CD4-positive, alpha-beta T cell treated with Interleukin-10 for 1 hour (primary cell): ENCODE measurements at places on chromosomes 6 and 20.

- DNase-seq = no peak
These were observed 16.8 kb downstream of the TMEM244 start for GRCh38 chr6:129844118-129844891.

DNA sequence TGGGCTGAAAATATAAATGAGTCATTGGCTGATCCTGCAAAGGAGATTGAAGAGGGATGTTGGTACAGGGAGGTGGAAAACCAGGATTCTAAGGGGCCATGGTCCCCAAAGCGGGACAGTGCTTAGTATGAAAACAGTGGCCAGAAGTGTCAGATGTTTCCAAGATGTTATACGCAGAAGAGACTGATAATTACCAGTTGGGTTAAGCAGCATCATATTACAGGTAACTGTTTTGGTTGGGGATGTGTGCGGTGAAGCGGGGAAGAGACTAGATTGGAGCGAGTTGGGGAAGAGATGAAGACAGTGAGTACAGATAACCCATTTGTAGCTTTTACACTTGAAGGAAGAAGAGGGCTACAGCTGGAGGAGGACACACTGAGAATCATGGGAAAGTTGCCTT lies 80.8 kb downstream of the PLEKHG1 start:
- no peak for DNase-seq

DNA sequence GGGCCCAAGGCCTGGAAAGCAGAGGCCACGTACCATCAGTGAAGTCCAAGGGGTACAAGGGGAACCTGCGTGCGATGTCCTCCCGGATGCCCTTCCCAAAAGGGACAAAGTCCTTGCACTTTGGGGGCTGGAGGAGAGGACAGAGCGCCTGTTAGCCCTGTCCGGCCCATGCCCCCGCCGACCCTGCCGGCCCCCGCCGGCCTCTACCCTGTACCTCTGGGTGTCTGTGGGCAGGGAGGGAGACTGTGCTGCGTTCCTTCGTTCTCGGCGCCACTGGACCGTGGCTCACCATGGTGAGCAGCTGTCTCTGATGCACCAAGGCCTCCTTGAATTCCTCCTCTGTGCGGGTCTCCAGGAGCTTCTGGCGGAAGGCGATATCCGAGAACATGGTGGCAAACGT lies 7.9 kb downstream of the SLC4A11 start:
- no peak for DNase-seq

DNA sequence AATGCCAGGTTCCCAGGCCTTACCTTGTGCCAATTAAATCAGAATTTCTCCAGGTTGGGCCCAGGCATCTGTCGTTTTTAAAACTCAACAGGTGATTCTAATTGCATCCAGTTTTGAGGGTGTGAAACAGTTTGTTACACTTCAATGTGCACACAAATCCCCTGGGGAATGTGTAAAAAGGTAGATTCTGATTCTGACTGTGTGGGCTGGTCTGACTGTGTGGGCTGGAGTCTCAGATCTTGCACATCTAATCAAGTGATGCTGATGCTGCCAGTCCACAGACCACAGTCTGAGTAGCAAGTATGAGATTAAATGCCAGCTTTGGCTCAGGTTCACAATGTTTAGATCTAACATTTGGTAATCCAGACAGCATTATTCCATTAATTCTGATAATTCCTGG lies 12.5 kb upstream of the ETV7 start:
- DNase-seq = no peak

GRCh38 chr6:41187924-41188886 lies 12.7 kb downstream of the TREML2 start:
- no peak for DNase-seq

GRCh38 chr6:163083141-163083540 lies 331.4 kb upstream of the QKI start:
- DNase-seq = no peak

DNA sequence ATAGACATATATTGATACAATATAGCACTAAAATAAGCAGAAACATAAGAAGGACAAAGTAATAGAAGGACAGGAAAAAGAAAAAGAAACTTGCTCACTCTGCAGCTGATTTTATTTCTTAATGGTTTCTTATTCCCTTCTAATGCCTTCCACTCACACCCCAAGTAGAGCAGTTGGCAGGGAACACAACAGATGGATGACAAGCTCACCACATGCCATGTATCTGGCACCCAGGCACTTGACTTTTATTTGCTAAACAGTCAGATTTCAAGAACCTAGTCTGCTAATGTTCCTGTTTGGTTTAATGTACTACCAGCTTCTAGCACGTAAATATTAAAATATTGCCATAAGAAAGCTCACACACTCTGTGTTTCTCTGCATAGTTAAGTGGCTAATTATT lies 87.1 kb downstream of the COL19A1 start:
- DNase-seq = no peak

DNA sequence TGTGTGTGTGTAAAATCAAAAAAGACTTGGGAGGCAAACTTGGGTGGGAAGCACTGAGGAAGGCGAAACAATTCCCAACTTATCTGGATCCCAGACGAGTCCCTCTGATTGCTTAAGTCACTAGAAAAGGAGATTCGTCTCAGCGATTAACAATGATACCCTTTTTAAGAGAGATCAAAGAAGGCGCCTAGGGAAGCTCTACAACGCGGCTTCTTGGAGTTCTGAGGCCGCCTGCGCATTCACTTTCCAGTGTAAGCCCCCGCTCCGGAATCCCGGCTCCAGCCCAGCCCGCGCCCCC lies 8.7 kb upstream of the TBX18 start:
- no peak for DNase-seq

DNA sequence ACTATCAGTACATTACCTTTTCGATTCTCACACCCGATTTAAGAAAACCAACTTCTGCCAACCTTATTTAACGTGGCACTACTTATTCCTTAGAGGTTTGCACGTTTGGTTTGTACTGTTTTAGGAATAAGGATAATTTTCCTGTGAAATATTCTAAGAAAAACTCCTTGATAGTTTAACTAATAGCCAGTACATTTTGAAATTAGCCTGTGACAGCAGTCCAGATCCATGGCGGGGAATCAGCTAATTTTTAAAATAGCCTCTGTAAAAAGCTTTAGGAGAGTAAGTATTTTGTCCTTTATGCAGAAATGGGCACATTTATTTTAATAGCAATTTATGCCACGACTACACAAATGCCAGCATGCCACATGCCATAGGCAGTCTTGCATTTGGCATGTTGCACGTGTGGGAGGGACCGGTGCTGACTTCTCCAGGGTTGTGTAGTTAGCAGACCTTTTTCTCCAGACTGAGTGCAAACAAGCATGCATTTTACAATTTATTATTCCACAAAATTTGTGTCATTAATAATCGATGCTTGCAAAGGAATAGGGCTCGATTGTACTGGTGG lies 6.2 kb downstream of the FOXC1 start:
- DNase-seq = no peak

GRCh38 chr6:96899019-96899418 lies 1.3 kb upstream of the NDUFAF4 start:
- no peak for DNase-seq

DNA sequence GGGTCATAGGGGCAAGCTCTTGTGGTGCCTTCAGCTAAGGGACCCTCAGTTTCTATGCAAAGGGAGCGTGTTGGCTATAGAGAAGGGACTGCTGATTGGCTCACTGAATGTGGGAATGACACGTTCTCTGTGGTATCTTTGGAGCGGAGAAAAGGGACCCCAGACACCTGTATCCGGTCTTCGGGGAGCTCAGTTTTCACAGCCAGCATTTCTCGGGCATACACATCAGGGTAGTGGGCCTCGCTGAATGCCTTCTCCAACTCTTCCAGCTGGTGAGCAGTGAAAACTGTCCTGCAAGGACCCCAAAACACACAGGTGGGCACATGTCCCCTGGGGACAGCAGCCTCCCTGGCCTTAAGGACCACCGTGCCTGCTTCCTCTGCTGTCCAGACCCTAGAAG lies 3.3 kb downstream of the VSX1 start:
- no peak for DNase-seq

DNA sequence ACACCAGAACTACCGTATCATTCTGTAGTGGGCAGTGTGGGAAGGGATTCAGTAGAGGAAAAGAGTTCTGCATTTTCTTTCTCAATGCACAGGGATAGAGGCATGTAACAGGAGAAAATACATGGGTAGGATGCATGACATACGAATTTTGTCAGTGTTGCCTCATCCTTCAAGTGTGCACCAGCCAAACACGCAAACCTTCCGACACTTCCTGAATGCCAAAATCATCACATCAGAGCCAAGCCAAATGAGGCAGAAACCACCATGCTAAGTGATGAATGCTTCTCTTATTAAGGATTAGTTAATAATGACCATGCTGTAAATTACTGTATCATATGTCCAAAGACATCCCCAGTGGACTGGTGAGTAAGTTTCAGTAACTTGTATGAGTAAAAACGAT lies 27.3 kb downstream of the RAMACL start:
- no peak for DNase-seq

GRCh38 chr6:132310921-132311320 lies 90.4 kb downstream of the MOXD1 start:
- DNase-seq = no peak

DNA sequence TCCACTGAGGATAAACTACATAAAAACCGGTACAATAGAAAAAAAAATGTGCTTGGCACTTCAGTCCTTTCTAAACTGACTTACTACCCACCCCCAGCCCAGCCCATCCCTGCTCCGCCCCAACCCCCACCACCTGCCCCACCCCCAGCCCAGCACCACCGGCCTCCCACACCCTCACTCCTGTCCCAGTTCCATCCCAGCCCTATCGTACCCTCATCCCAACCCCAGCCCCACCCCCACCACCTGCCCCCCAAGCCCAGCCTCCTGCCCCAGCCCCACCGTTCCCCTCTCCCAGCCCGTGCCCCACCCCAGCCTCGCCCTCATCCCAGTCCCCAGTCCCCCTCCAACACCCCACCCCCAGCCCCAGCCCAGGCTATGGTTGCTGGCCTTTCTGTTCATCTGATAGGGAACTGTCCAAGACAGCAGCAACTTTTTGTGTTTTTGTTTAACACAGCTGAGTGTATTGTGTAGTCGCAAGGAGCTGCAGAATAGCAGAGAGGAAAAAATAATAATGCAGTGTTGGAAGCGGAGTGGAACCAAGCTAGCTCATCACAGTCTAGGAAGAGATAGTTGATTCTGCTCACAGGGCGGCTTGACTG lies 61.9 kb downstream of the SASH1 start:
- no peak for DNase-seq

DNA sequence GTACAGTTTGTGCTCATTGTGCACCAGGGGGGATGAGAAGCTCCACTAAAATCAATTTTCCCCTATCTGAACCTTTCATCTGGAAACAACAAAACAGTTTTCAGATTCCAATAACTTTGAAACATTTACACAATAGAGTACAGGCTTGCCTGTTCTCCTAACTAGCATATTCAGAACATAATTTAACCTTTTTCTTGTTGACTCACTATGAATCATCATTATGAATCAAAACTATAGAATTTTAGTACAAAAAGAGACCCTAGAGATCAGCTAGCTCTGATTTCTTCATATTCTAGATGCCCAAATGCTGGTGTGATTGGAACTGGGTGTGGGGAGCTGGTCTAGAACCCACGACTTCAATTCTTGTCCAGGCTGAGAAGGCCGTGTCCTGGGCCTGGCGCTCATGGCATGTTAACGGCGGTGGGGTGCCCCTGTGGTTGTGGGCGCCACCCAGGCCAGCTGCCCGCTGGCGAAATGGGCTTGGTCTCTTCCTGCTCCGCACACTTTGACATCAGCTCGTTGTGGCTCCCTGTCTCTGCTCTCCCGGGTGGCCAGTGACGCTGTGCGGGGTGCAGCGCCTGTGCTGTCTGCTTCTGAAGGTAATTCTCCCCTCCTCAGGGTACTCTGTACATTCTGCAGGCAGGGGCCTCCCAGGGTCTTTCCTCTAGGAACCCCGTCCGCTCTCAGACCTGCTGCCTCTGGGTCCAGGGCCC lies 29.9 kb upstream of the AGPAT4 start:
- no peak for DNase-seq

DNA sequence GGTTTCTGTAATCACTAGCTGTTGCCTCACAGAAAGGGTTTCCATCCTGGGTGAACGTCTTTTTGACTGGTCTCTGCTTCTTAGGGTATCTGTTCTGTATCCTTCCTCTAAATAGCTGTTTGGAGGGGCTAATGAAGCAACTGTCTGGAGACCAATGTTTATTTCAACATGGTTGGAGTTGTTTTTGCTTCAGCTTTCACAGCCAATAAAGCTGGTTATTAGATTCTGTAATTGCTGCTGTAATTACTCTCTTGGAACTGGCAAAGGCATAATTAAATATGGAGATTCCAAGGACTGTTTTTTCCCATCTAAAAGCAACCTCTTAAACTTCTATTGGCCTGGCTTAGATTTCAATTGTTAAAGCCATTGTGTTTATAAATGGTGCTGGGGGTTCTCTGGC lies 31.9 kb downstream of the CHMP4B start:
- DNase-seq = no peak

GRCh38 chr6:106163966-106164877 lies 78.1 kb downstream of the PRDM1 start:
- DNase-seq = peak; percentile 65

DNA sequence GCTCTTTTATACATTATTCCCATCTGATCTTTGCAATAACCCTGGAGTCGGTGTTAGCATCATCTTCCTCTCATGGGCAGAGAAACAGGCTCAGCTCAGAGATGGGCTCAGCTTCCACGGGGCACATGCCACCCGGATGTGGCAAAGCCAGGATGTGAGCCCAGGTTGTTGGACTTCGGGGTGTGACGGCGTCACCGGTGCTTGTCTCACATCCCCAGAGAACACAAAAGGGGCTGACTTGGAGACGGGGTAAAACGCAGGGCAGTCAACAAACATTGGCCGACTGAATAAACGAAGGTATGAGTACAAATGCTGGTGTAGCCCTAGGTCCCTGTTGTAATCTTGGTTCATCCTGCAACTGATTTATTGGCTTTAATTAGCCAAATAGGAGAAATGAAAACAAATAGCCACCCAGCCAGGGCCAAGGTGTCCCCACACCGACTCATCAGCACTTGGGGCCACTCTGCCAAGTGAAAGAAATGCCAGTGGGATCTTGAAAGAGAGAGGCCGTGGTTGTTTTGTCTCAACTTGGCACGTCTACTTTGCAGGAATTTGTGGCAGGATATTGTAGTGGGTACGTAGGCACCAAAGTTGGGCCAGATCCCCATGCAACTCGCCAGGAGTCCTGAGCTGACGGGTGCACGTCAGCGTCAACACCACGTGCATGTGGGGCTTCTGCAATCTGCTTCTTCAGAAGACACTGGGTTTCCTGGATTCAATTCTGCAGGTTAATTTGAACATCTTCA lies 42.8 kb downstream of the APCDD1L start:
- DNase-seq = no peak

GRCh38 chr6:24052590-24052961 lies 73.4 kb upstream of the NRSN1 start:
- no peak for DNase-seq

GRCh38 chr6:140355476-140355875 lies 981.0 kb upstream of the CITED2 start:
- no peak for DNase-seq

DNA sequence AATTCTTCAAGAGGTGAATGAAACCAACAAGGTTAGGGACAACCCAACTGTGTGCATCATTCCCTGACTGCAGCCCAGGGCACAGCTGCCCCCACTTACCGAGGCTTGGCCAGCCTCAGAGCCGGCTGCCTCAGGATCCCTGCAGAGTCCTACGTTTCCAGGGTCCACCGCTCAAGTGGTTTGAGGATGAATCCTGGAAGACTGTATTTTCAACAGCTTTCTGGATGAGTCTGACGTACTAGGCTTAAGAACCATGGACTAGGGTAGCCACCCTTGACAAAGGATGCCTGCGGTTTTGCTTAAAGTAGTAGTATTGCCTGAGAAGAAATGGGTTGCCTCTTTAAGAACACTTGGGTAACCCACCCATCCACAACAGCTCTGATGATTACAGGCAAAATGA lies 101.4 kb downstream of the FOXC1 start:
- no peak for DNase-seq

GRCh38 chr20:37776049-37776448 lies 82.2 kb downstream of the CTNNBL1 start:
- DNase-seq = no peak

- DNase-seq = no peak
These were observed 27.0 kb downstream of the SOD2 start for GRCh38 chr6:159665868-159666635.
